ENCODE measurements at places on chromosomes 12 and 14. TPM values are rescaled to one million over a fixed set of nuclear protein-coding genes. Genes with fewer than 3 reads are reported as not detected.

The WIF1 gene
- not detected for total RNA-seq

The EPYC gene
- not detected for total RNA-seq

The SMCO2 gene
- not detected for total RNA-seq

The ZCRB1 gene
- total RNA-seq: 11.6 TPM

The CTDSP2 gene
- 159 TPM for total RNA-seq

The MMP17 gene
- 3.8 TPM for total RNA-seq

The SLC25A21 gene
- 0.54 TPM for total RNA-seq

The ACOT6 gene
- total RNA-seq: not detected

The ADCY4 gene
- total RNA-seq: 3.8 TPM

The THAP2 gene
- total RNA-seq: 1.6 TPM

The ABCC9 gene
- total RNA-seq: under 0.01 TPM

Measured in hematopoietic multipotent progenitor cell (in vitro differentiated cells).